ENCODE measurements at places on chromosomes 2 and 18.

- no peak for DNase-seq
Measured at GRCh38 chr2:109473616-109474318, 140.0 kb downstream of the SEPTIN10 start.

DNA sequence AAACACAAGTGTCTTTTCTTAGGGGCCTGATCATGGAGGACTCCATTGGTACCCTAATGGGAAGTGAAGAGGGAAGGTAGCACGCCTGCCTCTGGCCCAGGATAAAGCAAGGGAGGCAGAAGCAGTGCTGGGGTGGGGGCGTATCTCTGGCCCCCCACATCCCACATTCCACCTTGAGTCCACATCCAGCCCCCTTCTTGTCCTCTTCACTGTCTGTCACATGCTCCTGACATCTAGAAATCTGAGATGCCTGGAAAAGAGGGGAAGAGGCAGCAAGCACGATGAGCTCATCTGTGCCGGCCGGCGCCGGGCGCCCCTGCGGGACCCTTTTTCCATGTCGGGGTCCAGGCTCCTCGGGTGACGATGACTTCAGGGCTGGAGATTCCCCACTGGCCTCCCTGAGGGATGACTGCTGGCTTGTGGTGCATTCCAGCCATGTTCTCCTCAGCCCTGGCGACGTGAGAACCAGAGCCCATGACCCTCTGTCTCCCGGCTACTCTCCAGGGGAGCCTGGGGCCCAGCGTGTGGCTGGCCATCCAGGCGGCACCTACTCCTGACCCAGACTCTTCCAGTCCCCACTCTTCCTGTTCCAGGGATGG is 277.5 kb downstream of the DYSF start:
- no peak for DNase-seq

- DNase-seq, result peak; percentile 60
Measured at GRCh38 chr2:241859436-241860183, 916 bp upstream of the PDCD1 start.

DNA sequence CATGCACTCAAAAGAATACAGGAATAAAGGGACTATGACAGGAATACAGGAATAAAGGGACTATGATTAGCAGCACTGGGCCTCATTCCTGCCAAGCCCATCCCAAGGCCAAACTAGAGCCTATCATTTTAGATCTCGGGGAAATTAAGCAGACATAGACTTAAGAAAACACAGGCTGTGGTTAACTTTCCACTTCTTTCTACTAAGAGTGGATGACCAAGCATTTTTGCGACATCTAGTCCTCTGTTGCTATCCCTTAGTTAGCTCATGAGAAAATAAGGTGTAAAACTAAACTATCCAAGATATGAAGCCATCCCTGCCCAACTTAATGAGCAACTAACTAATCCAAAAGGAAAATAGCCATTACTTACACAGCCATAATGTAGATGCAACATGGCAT is 5.9 kb downstream of the LYPD1 start:
- no peak for DNase-seq

- DNase-seq, result no peak
Measured at GRCh38 chr2:221111739-221112138, 460.4 kb downstream of the EPHA4 start.

DNA sequence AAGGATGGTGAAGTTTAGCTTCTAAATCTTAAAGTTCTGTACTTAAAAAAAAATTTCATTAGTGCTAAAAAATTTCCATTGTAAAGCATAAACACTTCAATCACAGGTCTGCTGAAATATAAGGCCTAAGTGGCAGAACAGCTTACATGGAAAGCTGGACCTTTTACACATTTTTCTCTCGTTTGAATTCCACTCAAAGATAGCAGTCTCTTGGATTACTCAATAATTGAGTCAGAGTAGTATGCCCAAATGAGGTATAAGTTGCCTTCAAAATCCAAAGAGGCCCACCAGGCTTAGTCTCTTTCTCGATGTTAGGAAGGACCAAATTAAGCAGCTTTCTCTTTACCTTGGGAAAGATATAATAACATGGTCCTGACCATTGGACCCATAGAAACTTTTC is 220.4 kb upstream of the CWC22 start:
- no peak for DNase-seq

- DNase-seq, result no peak
Measured at GRCh38 chr2:234134496-234134895, 84.0 kb downstream of the SPP2 start.

DNA sequence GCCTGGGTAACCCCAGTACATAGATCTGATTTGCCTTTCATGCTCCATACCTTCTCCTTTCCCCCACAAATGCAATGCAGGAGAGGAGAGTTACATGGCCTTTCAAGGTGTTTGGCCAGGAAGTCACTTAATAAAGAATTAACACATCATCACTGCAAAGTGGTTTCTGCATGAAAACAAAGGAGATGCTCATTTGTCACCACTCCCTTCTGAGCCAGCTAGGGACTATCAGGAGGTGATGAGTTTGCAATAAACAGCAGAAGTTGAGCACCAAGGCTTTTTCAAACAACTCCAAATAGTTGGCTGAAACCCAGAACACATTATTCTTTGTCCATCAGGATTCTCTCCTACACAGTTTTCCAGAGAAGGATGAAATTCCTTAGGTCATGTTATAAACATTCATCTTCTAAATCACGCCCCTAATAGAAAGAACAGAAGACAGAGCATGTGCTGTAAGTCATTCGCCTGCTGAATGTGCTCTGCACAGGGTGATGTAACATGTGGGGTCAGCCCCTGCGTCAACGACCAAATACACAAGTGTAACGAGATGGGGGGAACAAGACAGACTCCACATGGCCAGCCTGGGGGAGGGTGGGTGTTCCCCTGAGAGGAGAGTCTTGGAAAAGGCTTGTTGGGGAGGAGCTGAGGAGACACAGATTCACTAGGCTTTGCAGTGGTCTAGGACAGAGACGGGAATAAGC is 87.3 kb upstream of the RMDN2 start:
- DNase-seq, result no peak

DNA sequence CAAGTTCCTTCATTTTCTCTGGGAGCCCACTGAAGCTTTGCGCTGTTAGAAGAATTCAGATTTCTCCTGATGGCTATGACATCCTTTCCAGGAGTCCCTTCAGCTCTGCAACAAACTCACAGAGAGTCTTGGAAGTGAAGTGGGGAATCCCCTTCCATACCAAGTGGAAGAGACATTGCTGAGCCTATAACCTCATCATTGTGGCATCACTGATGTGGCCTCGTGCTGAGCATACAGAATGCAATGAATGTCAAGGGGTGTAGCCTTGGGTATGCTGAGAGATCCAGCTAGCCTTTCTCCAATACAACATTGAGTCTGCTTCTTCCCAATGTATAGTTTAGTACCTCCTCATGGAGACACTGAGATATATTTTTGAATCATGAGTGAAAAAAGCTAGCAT is 311.1 kb upstream of the RAB12 start:
- DNase-seq, result no peak

GRCh38 chr2:197847651-197848401 is 43.4 kb downstream of the PLCL1 start:
- DNase-seq, result no peak

- no peak for DNase-seq
Measured at GRCh38 chr2:195477996-195478382, 179.0 kb upstream of the SLC39A10 start.

GRCh38 chr2:1893856-1894255 is 149.5 kb upstream of the PXDN start:
- DNase-seq, result no peak

GRCh38 chr18:61608316-61608715 is 275.1 kb downstream of the CDH20 start:
- DNase-seq, result no peak

GRCh38 chr18:34322365-34323289 is 97.9 kb upstream of the NOL4 start:
- no peak for DNase-seq

All from stimulated activated CD4-positive, alpha-beta T cell treated with anti-CD3 and anti-CD28 coated beads, Interleukin-1b, Interleukin-23, amount 100 ng/mL, for 4 hours (primary cell).